ENCODE measurements at places on chromosomes 12 and 14. TPM values are rescaled to one million over a fixed set of nuclear protein-coding genes. Genes with fewer than 3 reads are reported as not detected.

Gene CDKN1B
- total RNA-seq = 34.2 TPM

Gene BICDL1
- total RNA-seq = 132 TPM

GRCh38 chr12:88092771-88093170 is 49.1 kb downstream of the CEP290 start:
- H3K27me3 ChIP-seq = no peaks in the 10 kb centered on the region
- H3K4me3 ChIP-seq = no peak overlapping the region
- H3K27ac ChIP-seq = no peak overlapping the region
- peaks cover 16% of the 10 kb centered on the region for H3K36me3 ChIP-seq

GRCh38 chr12:130431176-130431575 is 93.5 kb downstream of the PIWIL1 start:
- H3K4me1 ChIP-seq = no peaks in the 10 kb centered on the region
- no peak overlapping the region for H3K27ac ChIP-seq
- no peak overlapping the region for H3K4me3 ChIP-seq
- H3K27me3 ChIP-seq = no peaks in the 10 kb centered on the region
- no peaks in the 10 kb centered on the region for H3K36me3 ChIP-seq

GRCh38 chr12:77938301-77938700 is 107.6 kb downstream of the NAV3 start:
- no peaks in the 10 kb centered on the region for H3K27me3 ChIP-seq
- DNase-seq = no peak
- H3K4me1 ChIP-seq = no peaks in the 10 kb centered on the region
- no peaks in the 10 kb centered on the region for H3K36me3 ChIP-seq
- no peak overlapping the region for H3K27ac ChIP-seq

DNA sequence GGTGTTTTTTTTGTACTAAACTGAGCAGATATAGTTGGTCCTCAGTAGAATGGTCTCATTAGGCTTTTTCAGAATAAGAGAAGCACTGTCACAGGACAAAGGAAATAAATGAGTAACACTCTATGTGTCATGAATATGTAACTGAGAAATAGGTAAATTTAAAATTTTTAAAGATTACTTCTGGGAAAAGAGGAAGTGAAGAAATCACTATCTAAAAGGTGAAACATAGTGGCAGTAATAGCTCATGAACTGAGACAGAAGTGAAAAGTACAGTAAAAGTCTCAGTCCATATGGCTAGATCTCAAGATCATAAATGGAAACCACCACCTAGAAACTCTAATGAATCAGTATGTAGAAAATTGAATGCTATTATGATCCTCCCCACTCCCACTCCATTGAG is 89.3 kb upstream of the TTC7B start:
- DNase-seq = no peak
- no peaks in the 10 kb centered on the region for H3K27me3 ChIP-seq
- peaks cover 9% of the 10 kb centered on the region for H3K36me3 ChIP-seq
- peaks cover 22% of the 10 kb centered on the region for H3K4me1 ChIP-seq

Gene MAX
- 93.6 TPM for total RNA-seq

Gene ACSM4
- not detected for total RNA-seq

Gene SDR9C7
- total RNA-seq = not detected

Gene BIN2
- total RNA-seq = 39.9 TPM

- H3K4me3 ChIP-seq = no peak overlapping the region
- no peaks in the 10 kb centered on the region for H3K4me1 ChIP-seq
- H3K27me3 ChIP-seq = no peaks in the 10 kb centered on the region
- no peak for DNase-seq
- no peak overlapping the region for H3K27ac ChIP-seq
- no peaks in the 10 kb centered on the region for H3K36me3 ChIP-seq
Observed at GRCh38 chr12:1429980-1430379, 164.4 kb downstream of the FBXL14 start.

GRCh38 chr14:60661721-60662120 is 12.4 kb upstream of the SIX1 start:
- no peak overlapping the region for H3K27ac ChIP-seq
- no peak overlapping the region for H3K4me3 ChIP-seq
- no peaks in the 10 kb centered on the region for H3K36me3 ChIP-seq
- peaks cover 8% of the 10 kb centered on the region for H3K4me1 ChIP-seq
- DNase-seq = no peak
- peaks cover 59% of the 10 kb centered on the region for H3K27me3 ChIP-seq

DNA sequence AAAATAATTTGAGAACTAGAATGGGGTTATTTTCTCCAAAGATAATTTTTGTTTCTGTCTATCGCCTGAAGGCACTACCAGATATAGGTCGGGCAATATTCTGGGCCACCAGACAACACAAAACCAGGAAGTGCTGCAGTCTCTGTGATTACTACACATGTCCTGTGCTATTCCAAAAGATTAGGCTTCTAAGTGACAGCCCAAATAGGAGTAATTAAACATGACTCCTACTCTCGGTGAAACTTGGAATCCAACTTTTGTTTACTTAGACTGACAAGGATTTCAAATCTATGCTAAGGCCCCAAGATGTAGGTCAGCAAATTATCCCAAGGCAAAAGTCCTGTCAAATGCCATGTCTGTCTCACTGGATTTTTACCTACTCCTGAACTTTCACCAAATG is 157.6 kb upstream of the LRFN5 start:
- no peaks in the 10 kb centered on the region for H3K36me3 ChIP-seq
- DNase-seq = no peak
- no peak overlapping the region for H3K4me3 ChIP-seq

Gene WSCD2
- not detected for total RNA-seq

Gene LRP1-AS
- not detected for total RNA-seq

GRCh38 chr12:62251609-62251958 is 8.6 kb upstream of the USP15 start:
- no peaks in the 10 kb centered on the region for H3K36me3 ChIP-seq
- H3K4me1 ChIP-seq = peaks cover 30% of the 10 kb centered on the region
- no peak for DNase-seq
- H3K27me3 ChIP-seq = peaks cover 2% of the 10 kb centered on the region
- peak overlapping the region; percentile 27 for H3K4me3 ChIP-seq

Gene LUM
- total RNA-seq = not detected

Gene TBX3
- total RNA-seq = not detected

GRCh38 chr14:61191733-61192132 is 89.4 kb downstream of the TMEM30B start:
- H3K27ac ChIP-seq = no peak overlapping the region
- H3K27me3 ChIP-seq = peaks cover 47% of the 10 kb centered on the region
- no peak overlapping the region for H3K4me3 ChIP-seq
- H3K4me1 ChIP-seq = peaks cover 9% of the 10 kb centered on the region

DNA sequence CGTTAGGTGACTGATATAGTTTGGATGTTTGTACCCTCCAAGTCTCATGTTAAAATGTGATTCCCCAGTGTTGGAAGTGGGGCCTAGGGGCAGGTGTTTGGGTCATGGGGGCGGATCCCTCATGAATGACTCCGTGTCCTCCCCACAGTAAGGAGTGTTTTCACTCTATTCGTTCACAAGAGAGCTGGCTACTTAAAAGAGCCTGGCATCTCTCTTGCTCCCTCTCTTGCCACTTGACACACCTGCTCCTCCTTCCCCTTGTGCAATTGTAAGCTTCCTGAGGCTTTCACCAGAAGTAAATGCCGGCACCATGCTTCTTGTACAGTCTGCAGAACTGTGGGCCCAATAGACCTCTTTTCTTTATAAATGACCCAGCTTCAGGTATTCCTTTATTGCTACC is 2.6 kb downstream of the IFI27L2 start:
- no peak overlapping the region for H3K4me3 ChIP-seq
- no peaks in the 10 kb centered on the region for H3K27me3 ChIP-seq
- no peaks in the 10 kb centered on the region for H3K36me3 ChIP-seq

GRCh38 chr12:102740141-102740955 is 176.7 kb downstream of the PAH start:
- H3K27ac ChIP-seq = no peak overlapping the region
- no peaks in the 10 kb centered on the region for H3K36me3 ChIP-seq
- no peak for DNase-seq
- no peak overlapping the region for H3K4me3 ChIP-seq
- H3K4me1 ChIP-seq = no peaks in the 10 kb centered on the region
- no peaks in the 10 kb centered on the region for H3K27me3 ChIP-seq

DNA sequence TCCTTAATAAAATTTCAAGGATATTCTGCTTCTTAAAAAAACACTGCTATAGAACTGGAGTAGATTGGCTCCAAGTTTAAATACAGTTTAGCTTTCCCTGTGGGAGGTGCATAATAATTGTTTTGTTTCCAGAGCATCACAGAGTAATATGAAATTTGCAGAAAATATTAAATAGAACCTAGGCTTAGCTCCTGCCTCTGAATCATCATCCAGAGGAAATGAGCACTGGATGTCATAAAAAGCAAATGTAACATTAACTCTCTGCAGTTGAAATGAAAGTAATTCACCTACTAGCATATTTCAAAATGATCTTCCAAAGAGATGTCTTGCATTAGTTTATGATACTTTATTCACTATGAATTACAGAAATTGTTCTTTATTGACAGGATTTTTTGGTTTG is 769.8 kb downstream of the C12orf50 start:
- DNase-seq = no peak
- no peaks in the 10 kb centered on the region for H3K4me1 ChIP-seq
- H3K27ac ChIP-seq = no peak overlapping the region
- H3K27me3 ChIP-seq = no peaks in the 10 kb centered on the region
- no peaks in the 10 kb centered on the region for H3K36me3 ChIP-seq

Gene MYH6
- 0.16 TPM for total RNA-seq

DNA sequence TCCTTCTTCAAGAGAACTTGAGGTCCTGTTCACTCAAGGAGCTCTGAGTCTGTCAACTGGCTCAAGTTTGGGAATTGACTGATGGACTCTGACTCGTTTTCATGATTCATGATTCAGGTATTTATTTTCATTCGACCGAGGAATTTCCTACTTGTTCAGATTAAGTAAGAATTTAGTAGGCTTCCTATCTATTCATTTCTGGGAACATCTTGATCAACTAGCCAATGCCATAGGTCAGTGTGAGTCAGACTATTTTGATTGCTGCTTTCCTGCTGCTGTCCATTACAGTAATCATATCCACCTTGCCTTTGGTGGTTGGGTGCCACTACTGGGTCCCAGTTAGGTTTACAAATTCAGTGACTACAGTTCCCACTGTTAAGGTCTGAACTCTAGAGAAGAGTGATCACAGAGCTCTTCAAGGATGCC is 6.1 kb downstream of the FAM186A start:
- no peaks in the 10 kb centered on the region for H3K27me3 ChIP-seq
- no peak overlapping the region for H3K4me3 ChIP-seq
- H3K4me1 ChIP-seq = no peaks in the 10 kb centered on the region
- no peak overlapping the region for H3K27ac ChIP-seq
- no peak for DNase-seq
- H3K36me3 ChIP-seq = no peaks in the 10 kb centered on the region

DNA sequence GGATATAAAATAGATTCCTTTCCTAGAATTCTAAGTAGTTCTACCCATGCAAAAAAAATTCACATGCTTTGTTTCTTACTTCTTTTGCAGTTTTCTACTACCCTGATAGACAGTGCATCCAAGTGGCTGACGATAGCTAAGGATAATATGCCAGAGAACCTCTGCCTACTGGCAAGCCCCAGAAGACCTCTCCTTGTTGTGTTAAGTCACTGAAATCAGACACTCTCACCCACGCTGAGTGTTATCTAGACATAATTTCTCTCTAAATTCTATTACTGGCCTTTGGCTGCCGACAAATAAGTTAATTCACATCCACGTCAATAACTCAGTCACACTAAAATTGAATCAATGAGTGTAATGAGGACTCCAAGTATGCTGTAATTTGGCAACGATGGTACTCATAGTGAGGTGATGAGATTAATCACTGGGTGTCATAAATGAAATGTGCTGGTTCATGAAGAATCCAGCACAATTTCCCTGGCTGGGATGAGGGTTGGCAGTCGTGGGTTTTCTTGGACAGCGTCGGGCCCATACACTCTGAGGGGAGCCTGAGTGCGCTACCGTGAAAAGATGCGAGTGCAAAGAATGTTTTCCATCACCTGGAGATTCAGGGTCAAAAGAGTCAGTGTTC is 354.8 kb upstream of the TMEM132C start:
- DNase-seq = no peak
- H3K27me3 ChIP-seq = no peaks in the 10 kb centered on the region
- no peak overlapping the region for H3K27ac ChIP-seq
- no peaks in the 10 kb centered on the region for H3K36me3 ChIP-seq
- no peaks in the 10 kb centered on the region for H3K4me1 ChIP-seq
- no peak overlapping the region for H3K4me3 ChIP-seq

DNA sequence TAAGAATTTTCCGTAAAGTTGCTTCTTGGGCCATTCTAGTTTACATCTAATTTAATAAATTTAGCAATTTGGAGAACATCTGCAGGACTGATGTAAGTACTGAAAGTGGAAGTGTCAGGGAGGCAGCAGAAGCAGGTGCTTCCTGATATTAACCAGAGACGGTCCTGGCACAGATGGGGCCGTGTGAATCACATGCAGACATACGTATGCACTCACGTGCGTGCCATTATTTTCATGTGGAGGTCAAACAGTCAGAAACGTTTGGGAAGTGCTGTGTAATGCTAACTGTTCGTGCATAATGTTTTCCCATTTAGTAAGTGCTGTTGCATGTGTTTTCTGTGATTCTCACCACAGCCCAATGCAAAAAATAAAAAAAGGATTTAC is 87.8 kb upstream of the DYNC1H1 start:
- peak overlapping the region; percentile 94 for H3K27ac ChIP-seq
- H3K27me3 ChIP-seq = no peaks in the 10 kb centered on the region
- peaks cover 33% of the 10 kb centered on the region for H3K36me3 ChIP-seq
- peak overlapping the region; percentile 66 for H3K4me3 ChIP-seq
- DNase-seq = peak; percentile 86

GRCh38 chr14:58216544-58216943 is 16.6 kb downstream of the ACTR10 start:
- H3K27me3 ChIP-seq = no peaks in the 10 kb centered on the region
- H3K4me3 ChIP-seq = no peak overlapping the region
- no peak for DNase-seq
- H3K27ac ChIP-seq = peak overlapping the region; percentile 10
- H3K36me3 ChIP-seq = peaks cover 21% of the 10 kb centered on the region

DNA sequence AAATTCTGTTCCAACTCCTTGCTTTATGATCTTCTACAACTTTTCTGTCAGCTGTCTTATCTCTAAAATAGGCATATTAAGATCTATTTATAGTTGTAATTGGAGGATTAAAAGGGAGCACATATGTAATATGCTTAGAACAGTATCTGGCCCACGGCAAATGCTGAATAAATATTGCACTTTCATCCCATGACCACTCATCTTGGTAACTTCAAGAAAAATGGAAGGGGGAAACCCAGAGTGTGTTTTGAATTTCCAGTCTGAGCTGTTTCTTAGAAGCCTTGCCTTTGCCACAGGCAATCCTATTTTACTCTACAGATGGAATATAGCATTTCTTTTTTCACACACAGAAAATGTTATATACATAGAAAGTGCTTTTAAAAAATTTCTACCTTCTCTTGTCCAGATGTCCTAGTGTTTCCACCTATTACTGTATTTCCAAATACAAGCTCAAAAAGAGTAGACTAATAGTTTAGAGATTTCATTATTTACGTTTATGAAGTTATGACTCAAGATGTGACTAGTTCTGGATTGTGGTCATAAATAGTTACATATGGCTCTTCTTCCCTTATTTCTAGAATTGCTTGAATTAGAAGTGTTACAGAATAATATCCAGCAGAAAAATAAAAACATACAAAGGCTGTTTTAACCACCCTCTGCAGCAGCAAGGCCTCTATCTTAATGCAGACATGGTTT is 6.2 kb upstream of the STXBP6 start:
- H3K4me1 ChIP-seq = no peaks in the 10 kb centered on the region
- H3K27me3 ChIP-seq = peaks cover 33% of the 10 kb centered on the region
- no peak overlapping the region for H3K27ac ChIP-seq
- no peak overlapping the region for H3K4me3 ChIP-seq
- H3K36me3 ChIP-seq = no peaks in the 10 kb centered on the region

GRCh38 chr14:101361451-101362433 is 199.6 kb upstream of the DIO3 start:
- H3K27me3 ChIP-seq = peaks cover 16% of the 10 kb centered on the region
- H3K4me3 ChIP-seq = no peak overlapping the region
- H3K36me3 ChIP-seq = no peaks in the 10 kb centered on the region
- H3K4me1 ChIP-seq = no peaks in the 10 kb centered on the region

Data from activated CD4-positive, alpha-beta T cell treated with anti-CD3 and anti-CD28 coated beads for 36 hours (primary cell).